ENCODE measurements at places on chromosomes 4 and X.
A peak's percentile ranks its signal among the peaks of the same experiment; 100 is the strongest.

- DNase-seq, result no peak
Observed at GRCh38 chr4:108838451-108838850, 75.6 kb upstream of the ETNPPL start.

GRCh38 chr4:2008921-2009650, at the start of gene NELFA:
TSS of gene NELFA (minus strand) at chr4:2008974. CDS start at chr4:2008959, 15 bp downstream.
- peak; percentile 78 for DNase-seq

DNA sequence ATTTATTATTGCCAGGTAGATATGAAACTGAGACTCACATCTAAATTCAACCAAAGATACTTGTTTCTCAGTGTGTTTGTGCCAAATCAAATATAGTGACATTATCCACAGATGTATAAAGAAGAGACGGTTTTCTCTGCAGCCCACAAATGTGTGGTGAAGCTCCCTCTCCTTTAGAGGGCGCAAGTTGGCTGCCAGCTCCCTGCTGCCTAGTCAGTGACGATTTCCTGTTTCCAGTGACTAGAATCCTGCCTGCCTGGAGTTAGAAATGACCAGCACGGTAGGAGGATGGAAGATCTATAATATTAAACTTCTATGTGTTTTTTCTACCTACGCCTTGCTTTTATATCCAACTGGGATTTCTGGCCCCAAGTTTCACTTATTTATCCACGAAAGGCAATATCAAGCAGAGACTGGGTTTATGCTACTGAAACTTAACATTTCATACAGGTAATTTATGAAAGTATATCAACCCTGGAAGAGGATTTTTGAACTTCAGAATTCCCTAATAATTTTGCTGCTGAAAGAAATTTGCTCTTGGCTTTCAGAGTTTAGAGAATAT, 1793.7 kb upstream of the TENM3 start:
- DNase-seq, result peak; percentile 62

GRCh38 chr4:167000141-167000852, 234.0 kb downstream of the SPOCK3 start:
- DNase-seq, result no peak

DNA sequence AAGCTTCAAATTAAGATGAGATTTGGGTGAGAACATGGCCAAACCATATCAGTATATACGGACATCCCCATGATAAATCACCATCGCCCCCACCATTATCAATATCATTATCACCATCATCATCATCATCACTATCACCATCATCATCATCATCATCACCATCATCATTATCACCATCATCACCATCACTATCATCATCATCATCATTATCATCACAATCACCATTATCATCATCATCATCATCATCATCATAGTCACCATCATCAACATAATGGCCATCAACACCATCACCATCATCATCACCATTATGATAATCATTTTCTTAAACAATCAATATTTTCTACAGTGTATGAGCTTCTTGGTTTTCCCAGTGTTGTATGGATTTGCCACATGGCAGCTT, 360.9 kb downstream of the NLGN4X start:
- no peak for DNase-seq

GRCh38 chr4:1410491-1411325, 4.5 kb upstream of the NKX1-1 start:
- DNase-seq, result no peak

GRCh38 chrX:118066867-118067515, 49.6 kb downstream of the KLHL13 start:
- DNase-seq, result no peak
